ENCODE measurements at places on chromosomes 3 and 15. TPM values are rescaled to one million over a fixed set of nuclear protein-coding genes. Genes with fewer than 3 reads are reported as not detected.

DNA sequence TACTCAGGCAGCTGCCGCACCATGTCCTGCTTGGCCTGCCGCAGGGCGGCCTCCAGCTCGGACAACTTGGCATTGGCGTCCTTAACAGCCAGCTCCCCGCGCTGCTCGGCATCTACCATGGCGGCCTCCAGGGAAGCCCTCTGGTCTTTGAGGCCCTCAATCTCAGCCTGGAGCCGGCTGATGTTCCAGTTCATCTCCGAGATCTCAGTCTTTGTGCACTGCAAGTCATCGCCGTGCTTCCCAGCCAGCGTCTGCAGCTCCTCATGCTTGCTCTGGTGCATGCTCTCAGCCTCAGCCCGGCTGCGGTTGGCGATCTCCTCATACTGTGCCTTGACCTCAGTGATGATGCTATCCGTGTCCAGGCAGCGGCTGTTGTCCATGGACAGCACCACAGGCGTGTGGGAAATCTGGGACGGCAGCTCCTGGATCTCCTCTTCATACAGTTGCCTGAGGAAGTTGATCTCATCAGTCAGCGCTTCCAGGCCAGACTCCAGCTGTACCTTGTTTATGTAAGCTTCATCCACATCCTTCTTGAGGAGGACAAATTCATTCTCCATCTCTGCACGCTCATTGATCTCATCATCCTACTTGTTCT lies 15.5 kb upstream of the PSTPIP1 start:
- no peak for DNase-seq

- peak; percentile 84 for DNase-seq
Measured at GRCh38 chr15:67542420-67543347, at the start of gene MAP2K5. MAP2K5 (plus strand) TSS chr15:67542703; CDS start chr15:67543336, 633 bp downstream.

DNA sequence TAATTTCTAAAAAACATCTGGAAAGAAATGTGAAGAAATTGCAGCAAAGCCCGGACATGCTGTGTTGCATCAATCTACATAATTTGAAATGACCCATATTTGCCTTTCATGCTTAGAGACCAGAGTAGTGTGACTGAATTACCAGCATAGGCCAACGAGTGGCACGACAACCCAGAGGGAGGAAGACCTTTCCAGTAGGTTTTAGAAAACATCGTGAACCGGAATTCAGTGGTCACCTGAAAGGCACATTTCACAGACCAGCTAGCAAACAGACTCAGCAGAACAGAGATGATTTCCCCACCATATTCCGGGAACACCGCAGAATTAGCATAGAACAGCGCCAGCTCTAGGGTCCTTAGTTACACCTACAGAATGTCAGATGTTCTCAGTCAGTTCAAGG lies 620.0 kb upstream of the ZNF385D start:
- no peak for DNase-seq

The DLL4 gene
- 2.6 TPM for polyA plus RNA-seq

- no peak for DNase-seq
Measured at GRCh38 chr3:36707623-36708409, 56.5 kb downstream of the DCLK3 start.

DNA sequence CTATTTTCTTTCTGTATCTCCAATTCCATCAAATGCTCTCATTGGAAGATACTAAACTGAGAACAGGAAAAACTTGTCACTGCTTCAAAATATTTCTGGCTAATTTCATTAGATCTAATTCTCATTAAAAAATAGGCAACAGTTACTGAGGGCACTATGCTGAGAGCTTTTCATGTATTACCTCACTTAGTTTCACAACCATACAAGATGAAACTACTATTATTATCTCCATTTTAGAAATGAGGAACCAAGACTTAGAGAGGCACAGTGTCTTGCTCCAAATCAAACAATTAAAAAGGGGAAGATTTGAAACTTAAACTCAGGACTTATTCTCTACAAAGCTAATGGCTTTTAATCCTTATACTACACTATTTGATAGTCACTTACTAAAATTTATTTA lies 7.2 kb upstream of the OTOL1 start:
- no peak for DNase-seq

- no peak for DNase-seq
Measured at GRCh38 chr3:167866331-167866730, 130.8 kb downstream of the SERPINI1 start.

The SLC15A2 gene
- polyA plus RNA-seq: 2.8 TPM

DNA sequence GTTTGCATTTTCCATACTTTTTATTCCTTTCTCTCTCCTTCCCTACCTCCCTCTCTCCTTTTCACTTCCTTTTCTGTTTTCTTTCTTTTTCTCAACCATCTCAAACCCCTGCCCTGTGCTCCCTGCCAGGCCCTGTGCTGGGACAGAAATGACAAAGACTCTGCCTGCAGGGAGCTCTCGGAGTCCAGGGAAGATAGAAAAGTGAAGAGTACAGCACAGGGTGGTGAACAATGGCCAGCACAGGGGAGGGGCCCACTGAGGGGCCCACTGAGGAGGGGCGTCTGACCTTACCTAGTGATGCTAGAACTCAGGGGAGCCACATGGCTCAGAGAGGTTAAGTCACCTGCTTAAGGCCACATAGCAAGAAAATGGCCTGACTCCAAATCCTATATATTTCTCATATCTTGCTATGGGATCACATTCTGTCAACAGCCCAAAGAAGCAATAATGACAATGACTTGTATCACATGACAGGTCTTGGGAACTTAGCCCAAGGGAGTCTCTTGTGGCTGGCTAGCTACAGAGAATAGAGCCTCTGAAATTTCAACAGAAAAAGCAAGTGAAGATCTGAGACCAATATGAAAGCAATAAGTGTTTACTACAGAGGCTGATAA lies 44.3 kb upstream of the ATP2B2 start:
- DNase-seq: no peak

- no peak for DNase-seq
Measured at GRCh38 chr3:126446791-126447190, 28.9 kb downstream of the ZXDC start.

GRCh38 chr15:63891768-63892133 lies 58.0 kb upstream of the HERC1 start:
- no peak for DNase-seq

DNA sequence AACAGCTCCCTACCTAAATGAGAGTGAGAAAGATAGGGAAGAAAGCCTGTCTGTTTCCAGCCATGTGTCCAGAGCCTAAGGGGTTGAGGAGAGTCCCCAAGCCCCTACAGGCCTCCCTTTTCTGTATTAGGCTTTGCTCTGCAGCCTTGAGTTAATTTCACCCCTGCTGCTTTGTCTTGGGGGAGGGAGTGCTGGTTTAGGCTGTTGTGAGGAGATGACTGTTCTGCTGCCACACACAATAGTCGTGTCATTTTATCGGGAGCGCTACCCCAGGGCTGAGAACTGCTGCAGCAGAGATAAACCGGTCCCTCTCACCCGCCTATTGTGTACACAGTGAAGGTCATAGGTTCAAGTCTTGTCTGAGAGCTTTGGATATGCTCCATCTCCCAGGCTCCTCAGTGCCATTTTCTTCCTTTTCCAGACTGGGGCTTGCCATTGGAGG lies 1.4 kb downstream of the ZNF609 start:
- no peak for DNase-seq

GRCh38 chr3:107739227-107739626 lies 216.5 kb downstream of the BBX start:
- DNase-seq: no peak

GRCh38 chr15:77688693-77689092 lies 56.0 kb upstream of the LINGO1 start:
- no peak for DNase-seq

DNA sequence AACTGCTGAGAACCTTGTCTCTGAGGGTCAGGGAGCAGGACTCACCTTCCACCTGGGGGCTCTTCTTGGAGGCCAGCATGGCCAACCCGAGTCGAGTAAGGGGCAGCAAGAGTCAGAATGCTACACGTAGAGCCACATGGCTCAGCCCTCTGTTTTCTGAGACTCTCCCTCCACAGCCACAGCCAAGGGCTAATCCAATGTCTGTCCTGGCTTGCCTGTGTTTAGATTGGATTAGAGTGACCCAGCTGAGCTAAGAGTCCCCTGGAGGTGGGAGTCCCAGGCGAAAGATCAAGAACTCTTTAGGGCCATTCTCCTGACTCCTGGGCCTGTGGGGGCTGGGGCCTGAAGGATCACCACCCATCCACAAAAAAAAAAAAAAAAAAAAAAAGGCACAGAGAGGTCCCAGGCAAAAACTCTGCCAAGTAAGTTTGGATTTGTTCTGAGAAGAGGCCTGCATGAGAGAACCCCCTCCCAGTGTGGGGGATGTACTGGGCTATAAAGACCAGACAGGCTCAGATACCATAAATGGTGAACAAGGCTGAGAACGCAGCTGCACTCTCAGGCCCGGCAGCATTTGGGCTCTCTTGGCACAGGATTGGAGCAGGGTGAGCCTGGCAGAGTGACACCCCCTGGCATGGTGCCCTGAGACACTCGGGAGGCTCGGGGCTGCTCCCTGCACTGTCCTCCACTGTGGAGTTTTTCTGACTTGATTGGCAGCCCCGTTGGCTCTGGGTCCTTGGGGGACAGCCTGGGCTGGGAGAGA lies 88.0 kb upstream of the OSBPL11 start:
- DNase-seq: no peak

- DNase-seq: no peak
Measured at GRCh38 chr15:82803793-82804574, 1.9 kb downstream of the FSD2 start.

DNA sequence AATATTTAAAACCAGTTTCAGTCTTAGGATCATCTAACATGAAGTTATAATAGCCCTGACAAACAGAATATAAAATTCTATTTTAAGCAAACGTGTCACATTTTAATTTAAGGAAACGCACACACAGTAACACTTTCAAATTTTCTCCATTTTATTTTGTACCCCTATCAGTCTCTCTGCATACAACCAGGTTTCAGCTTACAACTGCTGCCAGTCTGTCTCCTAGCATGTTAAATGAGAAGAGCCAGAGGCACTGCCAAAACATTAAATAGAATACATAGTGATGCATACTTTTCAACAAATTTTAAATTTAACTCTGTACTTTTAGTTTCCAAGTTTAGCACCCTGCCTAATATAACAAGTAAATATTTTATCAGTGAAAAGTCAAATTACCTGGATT lies 60.8 kb downstream of the UACA start:
- DNase-seq: no peak

The ITIH1 gene
- 1.1 TPM for polyA plus RNA-seq
